ENCODE measurements at places on chromosomes 2 and 18. TPM values are rescaled to one million over a fixed set of nuclear protein-coding genes. Genes with fewer than 3 reads are reported as not detected.

The FNDC4 gene
- 0.14 TPM for total RNA-seq

The TXNDC2 gene
- total RNA-seq: not detected

The HNMT gene
- total RNA-seq: not detected

The CLASP1 gene
- total RNA-seq: 62.3 TPM

The KCNK3 gene
- total RNA-seq: not detected

The DGKD gene
- total RNA-seq: 42.3 TPM

The CNTNAP5 gene
- not detected for total RNA-seq

The VIT gene
- total RNA-seq: not detected

The STEAP3 gene
- 0.15 TPM for total RNA-seq

The AQP12B gene
- total RNA-seq: not detected

The WDFY1 gene
- 55.0 TPM for total RNA-seq

The SP5 gene
- not detected for total RNA-seq

The SPRED2 gene
- total RNA-seq: 3.5 TPM

The C18orf32 gene
- total RNA-seq: 22.3 TPM

The IL1RL2 gene
- total RNA-seq: not detected

The CD207 gene
- not detected for total RNA-seq

The CYP27C1 gene
- not detected for total RNA-seq

Measured in activated CD8-positive, alpha-beta memory T cell treated with anti-CD3 and anti-CD28 coated beads, Interleukin-2, amount 10 ng/mL, durations not matched to agents 7 days and 5 days (primary cell).